Right cardiac atrium (tissue), 5 donors: ENCODE measurements at places on chromosomes 5 and 9.

- DNase-seq: no peak
These were observed 790 bp upstream of the IARS1 start for GRCh38 chr9:92294297-92294676.

GRCh38 chr5:149387081-149387631 lies 8.1 kb upstream of the IL17B start:
- no peak for DNase-seq

GRCh38 chr5:76942581-76942980 lies 10.3 kb upstream of the CRHBP start:
- no peak for DNase-seq

DNA sequence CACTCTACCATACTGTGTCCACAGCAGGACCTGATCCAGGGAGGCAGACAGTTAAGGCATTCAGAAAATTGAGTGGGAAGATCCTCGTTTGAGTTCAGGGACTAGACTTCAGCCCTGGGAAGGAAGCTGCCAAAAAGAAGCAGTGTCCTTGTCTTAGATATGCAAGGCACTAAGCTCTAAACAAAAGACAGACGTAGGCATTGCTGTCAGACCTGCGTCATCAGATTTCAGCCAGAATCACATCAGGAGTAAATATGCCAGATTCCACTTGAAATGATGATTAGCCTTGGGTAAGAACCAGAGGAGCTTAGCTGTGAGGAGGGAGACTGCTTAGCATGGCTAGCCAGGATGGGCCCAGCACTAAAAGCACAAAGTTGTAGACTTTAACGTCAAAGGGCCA lies 56.7 kb downstream of the MAMDC2 start:
- DNase-seq: no peak

DNA sequence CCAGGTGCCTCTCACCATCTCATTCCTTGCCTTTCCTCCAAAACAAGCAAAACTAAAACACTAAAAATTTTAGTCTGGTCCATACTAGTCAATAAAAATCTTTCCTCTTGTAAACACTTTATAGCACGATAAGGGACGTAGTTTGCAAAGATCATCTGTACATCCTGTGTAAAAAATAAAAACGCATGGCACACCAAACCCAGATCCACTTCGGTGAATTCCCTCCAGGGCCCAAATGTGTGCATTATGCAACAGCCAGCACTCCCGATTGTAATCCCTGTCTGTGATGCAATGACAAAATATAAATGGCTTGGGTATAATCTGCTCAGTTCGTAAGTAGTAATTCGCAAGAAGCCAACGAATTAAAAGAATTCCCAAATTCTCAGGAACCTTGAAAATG lies 1.4 kb downstream of the FAM169A start:
- no peak for DNase-seq

- DNase-seq: no peak
These were observed 92.3 kb upstream of the PARP8 start for GRCh38 chr5:50574121-50574520.

DNA sequence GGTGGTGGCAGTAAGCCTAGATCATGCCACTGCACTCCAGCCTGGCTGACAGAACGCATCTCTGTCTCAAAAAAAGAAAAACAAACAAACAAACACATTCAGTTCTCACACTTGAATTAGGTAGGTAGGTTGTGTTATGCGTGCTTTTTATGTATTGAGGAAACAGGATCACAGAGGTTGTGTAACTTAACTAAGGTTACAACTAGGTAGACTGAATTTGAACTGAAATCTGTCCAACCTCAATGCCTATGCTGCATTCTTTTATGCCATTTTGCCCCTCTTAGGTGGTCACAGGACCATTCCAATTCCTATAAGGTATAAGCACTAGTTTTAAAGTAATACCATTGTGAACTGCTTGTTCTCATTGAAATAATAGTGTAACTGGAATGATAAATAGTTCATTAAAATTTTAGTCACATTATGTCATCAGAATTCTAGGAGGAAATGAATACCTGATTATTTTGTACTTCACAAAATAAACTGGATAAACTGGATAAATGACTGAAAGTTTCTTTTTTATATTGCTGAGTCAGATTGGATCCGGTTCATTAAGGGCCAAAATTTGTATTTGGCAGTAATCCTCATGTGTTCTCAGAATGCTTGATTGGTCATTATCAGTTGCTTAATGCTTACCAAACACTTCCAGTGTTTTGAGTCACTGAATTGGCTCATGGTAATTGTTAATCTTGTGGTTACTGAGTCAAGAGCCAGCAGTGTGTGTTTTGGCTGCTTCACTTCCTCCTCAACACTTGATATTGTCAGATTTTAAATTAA lies 7.1 kb downstream of the UBAP1 start:
- no peak for DNase-seq

DNA sequence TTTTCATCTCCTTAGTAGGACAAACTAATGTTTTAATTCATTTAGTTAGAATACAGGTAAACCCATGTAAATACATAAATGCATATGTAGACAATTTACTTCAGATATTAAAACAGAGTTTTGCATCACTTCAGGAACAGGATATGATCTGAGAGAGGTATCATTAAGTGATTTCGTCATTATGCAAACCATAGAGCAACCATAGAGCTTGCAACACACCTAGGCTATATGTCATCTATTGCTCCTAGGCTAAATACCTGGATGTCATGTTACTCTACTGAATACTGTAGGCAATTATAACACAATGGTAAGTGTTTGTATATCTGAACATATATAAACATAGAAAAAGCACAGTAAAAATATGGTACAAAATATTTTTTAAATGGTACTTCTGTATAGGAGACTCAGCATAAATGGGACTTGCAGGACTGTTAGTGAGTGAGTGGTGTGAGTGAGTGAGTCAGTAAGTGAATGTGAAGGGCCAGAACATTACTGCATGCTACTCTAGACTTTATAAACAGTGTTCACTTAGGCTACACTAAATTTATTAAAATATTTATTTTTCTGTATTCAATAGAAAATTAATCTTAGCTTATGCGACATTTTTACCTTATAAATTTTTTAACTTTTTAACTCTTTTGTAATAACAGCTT lies 1377.5 kb upstream of the CDH9 start:
- no peak for DNase-seq

DNA sequence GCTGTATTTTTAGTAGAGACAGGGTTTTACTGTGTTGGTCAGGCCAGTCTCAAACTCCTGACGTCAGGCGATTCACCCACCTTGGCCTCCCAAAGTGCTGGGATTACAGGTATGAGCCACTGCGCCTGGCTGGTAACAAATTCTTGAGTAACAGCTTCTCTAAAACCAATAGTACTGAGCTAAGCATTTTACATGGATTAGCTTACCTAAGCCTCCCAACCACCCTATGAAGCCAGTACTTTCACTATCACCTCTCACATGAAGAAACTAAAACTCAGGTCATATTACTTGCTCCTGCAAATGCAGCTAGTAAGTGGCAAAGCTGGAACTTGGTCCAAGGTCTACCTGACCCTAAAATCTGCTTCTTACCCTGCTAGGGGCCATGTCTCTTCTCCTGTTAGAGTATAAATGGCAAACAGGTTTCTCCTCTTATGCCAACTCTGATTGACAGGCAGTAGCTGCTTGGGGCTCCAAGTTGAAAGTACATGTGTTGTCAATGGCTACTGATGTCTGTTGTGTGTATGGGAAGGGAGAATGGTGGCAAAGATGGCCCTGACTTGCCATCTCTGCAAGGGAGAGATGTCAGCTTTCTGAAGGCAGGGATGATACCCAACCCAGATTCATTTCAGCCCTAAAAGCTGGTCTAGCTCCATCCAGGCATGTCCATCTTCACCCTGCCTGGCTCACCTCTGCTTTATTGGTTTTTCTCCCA lies 4.0 kb downstream of the PHF19 start:
- no peak for DNase-seq

DNA sequence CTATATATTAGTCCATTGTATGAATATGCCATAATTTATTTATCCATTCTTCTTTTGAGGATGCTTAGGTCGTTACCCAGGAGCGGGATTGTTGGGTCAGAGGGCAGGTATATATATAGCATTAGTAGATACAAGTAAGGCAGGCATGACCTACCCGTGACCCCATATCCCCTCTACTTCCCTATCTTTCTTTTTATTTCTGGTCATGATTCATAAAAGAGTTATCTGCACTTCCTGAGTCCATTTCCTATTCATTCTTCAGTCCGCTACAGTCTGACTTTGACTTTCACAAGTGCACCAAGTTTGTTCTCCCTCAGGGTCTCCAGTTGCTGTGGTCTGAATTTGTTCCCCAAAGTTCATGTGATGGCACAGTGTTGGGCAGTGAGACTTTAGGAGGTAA lies 6.9 kb downstream of the RHOBTB3 start:
- no peak for DNase-seq

- no peak for DNase-seq
These were observed 2016.6 kb downstream of the MAT2B start for GRCh38 chr5:165521816-165522610.
